ENCODE measurements at places on chromosomes 6 and 20. TPM values are rescaled to one million over a fixed set of nuclear protein-coding genes. Genes with fewer than 3 reads are reported as not detected.

- DNase-seq: no peak
Measured at GRCh38 chr6:25218346-25218745, 60.8 kb upstream of the CARMIL1 start.

Gene SPEF1
- total RNA-seq: 0.28 TPM

Gene SCRT2
- not detected for total RNA-seq

Gene OR2J3
- not detected for total RNA-seq
